ENCODE measurements at places on chromosomes 5 and 9.

GRCh38 chr9:127166111-127166510 lies 43.7 kb upstream of the ANGPTL2 start:
- no peak for DNase-seq

- DNase-seq = no peak
Observed at GRCh38 chr9:78539904-78540303, 243.0 kb downstream of the PSAT1 start.

- no peak for DNase-seq
Observed at GRCh38 chr5:6082685-6083084, 295.7 kb downstream of the MED10 start.

DNA sequence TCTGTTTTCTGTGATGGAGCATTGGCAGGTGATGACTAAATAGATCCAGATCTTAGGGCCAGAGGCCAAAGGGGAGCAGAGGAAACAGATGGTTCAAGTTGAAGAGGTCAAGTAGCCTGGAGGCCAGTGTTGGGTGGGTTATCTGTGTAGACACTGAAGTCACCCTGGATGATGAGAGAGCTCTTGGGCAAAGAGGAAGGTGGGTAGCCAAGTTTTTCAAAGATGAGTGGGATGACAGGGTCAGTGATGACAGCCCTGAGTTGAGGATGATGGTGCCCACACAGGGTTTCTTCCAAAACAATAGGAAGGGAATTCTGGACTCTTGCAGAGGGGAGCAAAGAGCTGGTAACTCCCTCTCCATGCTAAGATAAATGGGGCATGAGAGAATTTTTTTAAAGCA lies 76.6 kb downstream of the CD180 start:
- DNase-seq = no peak

DNA sequence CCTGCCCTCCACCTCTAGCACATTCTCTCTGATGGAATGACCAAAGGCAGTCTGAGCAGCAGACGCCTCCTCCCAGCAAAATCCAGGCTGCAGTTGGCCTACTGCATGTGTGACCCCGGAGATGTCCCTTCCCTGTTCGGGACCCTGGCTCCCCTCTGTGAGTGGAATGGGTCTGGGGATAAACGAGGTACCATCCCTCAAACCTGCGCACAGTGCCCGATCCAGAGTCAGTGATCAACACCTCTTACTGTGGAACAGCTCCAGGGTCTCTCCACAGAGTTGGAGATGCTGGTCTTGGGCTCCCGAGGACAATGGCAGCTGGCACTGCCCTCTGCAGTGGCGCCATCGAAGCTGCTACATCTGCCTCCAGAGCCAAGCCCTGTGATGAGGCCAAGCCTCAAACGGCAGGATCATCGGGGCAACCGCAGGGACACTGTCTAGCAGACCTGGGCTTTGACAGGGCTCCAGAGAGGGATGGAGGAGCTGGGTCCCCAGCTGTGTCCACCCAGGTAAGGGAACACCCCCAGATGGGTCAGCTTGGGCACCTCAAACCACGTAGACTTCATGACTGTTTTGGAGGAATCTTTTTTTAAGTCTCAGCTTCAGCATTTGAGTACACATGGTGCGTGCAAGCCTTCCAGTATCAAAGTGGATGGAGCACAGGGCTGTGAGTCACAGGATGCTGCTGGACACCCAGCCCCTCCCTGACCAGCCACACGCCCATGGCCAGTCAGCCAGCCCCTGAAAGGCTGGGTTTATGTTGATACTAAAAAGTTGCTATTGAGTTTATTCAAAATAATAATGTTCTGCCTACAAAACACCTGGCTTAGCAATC lies 13.0 kb downstream of the MED10 start:
- no peak for DNase-seq

- DNase-seq = no peak
Observed at GRCh38 chr9:6552498-6553121, 92.9 kb downstream of the GLDC start.

- DNase-seq = no peak
Observed at GRCh38 chr5:850511-851006, at the start of gene ZDHHC11. ZDHHC11 (minus strand) TSS chr5:850986; CDS start chr5:850602, 384 bp downstream.

DNA sequence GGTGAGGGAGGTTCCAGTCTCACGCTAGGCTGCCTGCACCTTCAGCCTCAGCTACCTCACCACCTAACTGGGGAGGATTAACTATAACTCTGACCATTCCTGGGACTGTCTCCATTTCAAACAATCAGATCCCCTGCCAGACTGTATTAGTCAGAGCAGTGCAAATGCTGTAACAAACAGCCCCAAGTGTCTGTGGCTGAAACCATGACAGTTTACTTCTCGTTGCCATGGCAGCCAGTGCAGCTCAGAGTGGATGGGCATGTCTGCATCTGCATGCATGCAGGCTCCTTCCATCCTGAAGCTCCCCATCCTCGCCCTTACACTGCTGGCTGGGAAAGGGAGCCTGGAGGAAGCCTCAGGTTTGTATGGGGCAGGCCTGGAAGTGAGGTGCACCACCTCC lies 86.7 kb downstream of the KCNIP1 start:
- DNase-seq = no peak

Data from NCI-H187 (cell line).